RPMI7951 (cell line): ENCODE measurements at places on chromosomes 5 and 9. TPM values are rescaled to one million over a fixed set of nuclear protein-coding genes. Genes with fewer than 3 reads are reported as not detected.
A peak's percentile ranks its signal among the peaks of the same experiment; 100 is the strongest.

Gene LIX1
- not detected in 2 replicates for total RNA-seq

Gene PHF24
- total RNA-seq, result not detected in 2 replicates

DNA sequence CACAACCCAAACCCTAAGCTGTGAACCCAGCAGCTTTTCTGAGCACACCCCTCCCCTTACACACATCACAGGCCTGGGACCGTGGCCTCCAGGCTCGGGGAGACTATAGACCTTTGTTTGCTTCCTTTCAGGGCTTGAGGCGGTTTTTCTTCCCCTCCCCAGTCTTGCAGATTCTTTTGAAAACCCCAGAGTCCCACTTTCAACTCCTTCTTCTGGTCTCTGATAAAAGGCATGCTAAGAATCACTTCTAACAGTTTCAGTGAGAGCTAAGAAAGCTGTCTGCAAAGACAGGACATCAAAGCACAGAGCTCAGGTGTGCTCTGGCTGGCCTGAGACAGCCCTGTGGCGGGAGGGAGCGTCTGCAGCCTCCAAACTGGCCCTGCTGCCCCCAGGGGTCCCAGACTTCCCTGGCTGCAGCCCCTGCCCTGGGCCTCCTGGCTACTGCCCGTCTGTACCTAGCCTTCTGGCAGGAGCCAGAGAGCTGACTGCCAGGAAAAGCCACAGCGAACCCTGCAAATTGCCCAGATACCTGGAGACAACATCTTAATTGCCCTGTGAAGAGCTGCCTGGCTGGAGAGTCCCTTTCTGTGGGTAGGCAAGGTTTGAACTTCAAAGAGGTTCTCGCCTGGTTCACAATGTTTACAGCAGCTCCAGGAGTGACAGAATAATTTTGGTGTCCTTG, 138.9 kb downstream of the GADD45G start:
- DNase-seq, result no peak

Gene PELO
- 30.6 and 33.4 TPM in 2 replicates for total RNA-seq

GRCh38 chr9:17793713-17794622, 215.1 kb downstream of the SH3GL2 start:
- DNase-seq, result peak; percentile 27

GRCh38 chr9:86469476-86470250, 115.5 kb upstream of the TUT7 start:
- DNase-seq, result peak; percentile 4

DNA sequence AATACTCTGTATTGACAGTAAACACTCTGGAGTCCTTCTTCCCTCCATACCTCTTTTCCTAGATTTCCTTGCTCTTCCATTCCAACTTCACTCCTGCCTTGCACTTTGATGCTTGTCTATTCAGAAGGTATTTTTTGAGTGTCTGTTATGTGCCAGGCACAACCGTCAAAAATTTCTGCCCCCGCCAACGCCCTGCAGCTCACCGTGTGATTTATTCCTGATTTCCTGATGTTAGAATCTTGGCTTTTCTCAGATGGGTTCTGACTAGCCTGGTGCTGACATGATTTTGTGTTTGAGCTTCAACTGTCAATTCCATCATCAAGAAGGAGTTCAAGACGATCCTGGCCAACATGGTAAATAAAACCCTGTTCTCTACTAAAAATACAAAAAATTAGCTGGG, 297.5 kb downstream of the AGTPBP1 start:
- no peak for DNase-seq

DNA sequence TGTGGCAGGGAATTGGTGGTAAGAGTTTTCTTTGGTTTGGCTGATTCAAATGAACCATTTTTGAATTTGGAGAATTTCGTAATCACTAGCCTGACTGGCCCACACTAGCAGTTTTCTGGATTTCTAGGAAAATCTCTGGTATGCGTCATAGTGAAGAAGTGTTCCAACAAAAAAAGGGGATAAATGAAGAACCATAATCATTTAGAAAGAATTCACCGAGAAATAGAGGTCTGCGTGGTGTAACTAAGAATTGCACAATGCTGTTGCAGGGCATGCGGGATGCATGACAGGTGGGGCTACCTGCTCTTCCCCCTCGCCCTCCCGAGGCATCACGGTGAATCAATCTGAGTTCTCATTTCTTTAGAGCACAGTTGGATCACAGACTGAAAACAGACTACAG, 232.3 kb upstream of the PAPPA start:
- peak; percentile 48 for DNase-seq
